ENCODE measurements at places on chromosomes 2 and 18.

GRCh38 chr2:85674417-85674816 is 6.4 kb upstream of the SFTPB start:
- no peak for DNase-seq

- no peak for DNase-seq
Observed at GRCh38 chr2:105768961-105769452, 24.3 kb downstream of the NCK2 start.

- DNase-seq, result no peak
Observed at GRCh38 chr2:191581003-191581402, 96.9 kb upstream of the NABP1 start.

DNA sequence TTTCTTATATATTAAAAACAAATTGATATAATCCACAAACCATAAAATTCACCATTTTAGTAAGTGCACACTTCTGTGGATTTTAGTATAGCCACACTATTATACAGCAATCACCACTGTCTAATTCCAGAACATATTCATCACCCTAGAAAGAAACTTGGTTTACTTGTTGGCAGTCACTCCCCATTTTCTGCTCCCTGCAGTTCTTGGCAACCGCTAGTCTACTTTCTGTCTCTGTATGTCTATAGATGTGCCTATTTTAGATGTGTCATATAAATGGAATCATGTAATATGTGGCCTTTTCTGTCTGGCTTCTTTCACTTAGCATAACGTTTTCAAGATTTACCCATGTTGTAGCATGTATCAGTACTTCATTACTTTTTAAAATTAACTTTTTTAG is 5.7 kb downstream of the CKAP2L start:
- no peak for DNase-seq

DNA sequence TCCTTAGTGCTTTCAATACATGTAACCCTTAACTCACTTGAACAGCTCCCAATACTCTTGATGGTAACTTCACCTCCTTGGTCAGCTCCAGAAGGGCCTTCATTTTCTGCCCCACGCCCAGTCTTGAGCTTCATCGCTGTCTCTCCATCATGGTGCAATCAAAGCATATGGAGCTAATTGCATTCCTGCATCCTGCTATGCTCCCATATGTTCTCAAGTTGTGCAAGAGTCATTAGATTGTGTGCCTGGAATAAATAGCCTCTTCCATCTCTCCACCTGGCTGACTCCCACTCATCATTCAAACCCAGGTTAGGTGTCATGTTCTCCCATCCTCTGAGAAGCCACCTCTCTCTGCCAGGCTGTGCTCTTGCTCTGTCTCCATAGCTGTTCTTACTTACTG is 364.5 kb upstream of the RGPD4 start:
- no peak for DNase-seq

DNA sequence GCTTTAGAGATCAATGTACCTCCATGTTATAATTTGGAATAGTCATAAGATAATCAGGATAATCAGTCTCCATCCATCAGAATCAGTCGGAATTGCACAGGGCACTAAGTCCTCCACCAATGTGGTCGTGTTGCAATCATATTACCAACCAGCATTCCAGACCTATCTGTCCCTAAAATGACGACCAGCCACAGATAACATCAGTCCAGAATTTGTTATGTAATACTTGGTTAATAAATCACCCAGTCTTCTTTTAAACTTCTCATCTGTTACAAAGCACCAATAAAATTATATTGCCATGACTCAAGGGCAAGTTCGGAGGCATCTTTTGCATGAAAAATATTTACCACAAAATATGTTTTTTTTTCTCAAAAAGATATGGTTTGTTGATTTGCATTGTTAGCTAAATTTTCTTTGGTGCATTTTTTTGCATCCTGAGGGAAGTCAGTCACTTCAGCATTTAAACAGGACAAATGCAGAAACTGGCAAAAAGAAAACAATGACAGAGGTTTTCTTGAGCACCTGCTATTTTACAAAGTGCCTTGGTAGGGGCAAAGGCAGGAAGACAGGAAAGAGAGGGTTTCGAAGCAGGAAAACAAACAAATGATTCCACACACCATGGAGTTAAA is 29.3 kb downstream of the PIEZO2 start:
- DNase-seq, result no peak

DNA sequence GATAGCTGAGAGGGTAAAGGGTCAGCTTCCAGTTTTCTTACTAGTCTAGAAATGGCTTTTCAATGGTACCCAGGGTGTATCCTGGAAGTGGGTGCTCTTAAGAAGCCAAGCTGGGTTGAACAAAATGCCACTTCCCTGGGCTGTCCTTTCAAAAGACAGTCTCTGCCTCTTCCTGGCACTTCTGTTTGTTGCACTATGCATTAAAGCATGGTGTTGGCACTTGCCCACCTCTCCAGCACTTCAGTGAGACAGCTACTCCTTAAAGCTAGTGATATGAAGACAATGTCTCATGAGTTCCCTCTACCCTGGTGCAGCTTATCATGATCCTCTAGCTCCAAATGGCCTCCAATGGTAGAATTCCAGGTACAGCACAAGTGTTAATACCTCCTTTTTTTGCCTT is 74.3 kb upstream of the IGFBP5 start:
- no peak for DNase-seq

DNA sequence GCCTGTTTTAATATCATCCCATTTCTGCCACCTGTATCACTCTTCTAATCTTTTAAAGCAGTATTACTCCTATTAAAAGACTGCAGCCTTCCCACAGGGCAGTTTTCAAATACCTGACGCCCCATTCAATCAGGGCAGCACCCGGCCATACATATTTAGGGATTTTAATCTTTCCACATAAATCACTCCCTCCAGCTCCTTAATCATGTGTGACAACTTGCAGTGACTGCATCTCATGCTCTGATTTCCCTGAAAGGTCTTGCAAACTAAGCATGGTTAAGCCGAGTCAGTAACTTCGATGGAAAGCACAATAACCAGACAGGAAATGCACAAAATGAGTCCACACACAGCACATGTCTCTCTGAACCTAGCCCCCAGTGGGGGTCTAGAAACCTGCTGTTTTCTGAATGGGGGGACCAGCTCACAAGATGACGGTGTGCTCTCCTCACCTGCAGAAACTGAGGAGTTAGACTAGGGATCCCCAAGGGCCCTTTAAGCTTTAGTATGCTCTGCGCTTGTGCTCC is 116.9 kb upstream of the CREB1 start:
- no peak for DNase-seq

GRCh38 chr2:239143858-239144712 is 256.7 kb downstream of the HDAC4 start:
- peak; percentile 21 for DNase-seq

DNA sequence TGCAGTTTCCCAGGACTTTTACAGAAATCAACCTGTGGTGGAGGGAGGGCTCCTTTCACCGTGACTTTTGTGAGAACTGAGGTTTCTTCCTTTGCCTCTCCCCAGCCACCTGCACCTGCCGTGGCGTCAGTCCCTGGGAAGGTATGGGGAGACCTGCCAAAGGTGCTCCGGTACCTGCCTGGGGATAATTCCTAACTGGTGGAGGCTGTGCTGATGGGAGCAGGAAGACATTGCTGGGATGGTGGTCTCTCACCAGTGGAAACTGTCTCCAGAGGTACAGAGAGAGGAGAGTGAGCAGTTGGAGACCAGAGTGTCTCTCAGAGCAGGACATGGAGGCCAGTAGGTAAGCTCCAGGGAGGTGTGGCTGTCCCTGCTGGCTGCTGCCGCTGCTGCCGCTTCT is 52.6 kb downstream of the CIB4 start:
- DNase-seq, result no peak

DNA sequence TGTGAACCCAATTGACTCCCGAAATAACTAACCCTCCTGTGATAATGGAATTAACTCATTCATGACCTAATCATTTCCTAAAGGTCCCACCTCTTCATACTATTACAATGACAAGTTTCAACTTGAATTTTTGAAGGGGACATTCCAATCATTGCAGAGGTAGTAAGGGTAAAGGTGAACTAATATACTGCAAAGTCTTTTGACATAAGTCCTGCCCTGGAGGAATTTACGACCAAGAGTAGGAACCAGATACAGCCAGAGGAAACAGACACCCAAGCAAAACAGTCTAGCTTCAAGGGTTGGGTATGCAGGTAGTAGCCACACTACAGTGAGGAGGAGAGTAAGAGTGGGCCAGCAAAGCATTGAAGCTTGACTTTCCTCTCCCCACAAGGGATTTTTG is 1.2 kb upstream of the SRBD1 start:
- DNase-seq, result no peak

DNA sequence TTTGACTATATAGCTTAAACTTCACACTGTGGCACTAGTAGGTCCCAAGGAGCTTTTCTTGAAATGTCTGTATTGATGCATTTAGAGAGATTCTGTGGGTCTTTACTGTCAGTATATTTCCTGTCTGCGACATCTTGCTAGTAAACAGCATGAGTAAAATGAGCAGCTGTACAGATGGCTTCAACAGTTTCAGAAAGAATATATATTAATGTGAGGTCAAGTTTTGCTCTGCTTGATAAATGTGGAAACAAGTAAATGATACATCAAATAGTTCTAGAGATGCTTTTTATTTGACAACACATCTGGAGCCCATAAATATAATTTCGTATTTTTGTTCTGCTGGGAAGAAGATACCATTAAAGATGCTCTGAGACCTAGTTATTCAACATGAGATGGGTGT is 310.9 kb upstream of the COL3A1 start:
- DNase-seq, result no peak

DNA sequence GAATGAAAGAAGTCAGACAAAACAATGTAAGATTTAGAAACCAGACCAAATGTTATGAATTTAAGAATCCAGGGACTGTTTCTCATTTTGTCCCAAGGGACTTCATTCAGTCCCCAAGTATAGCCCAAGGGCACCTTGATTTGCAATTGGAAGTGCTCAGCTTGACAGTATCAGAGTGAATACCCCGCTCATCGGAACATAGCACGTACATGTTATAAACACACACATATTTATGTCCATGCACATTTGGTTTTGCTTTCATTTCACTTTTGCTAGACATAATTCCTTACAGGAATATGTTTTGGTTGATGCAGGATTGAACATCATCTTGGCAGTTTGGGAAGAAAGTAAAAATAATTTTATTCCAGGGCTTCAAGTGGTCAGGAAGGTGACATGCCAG is 100.2 kb downstream of the PID1 start:
- DNase-seq, result no peak

DNA sequence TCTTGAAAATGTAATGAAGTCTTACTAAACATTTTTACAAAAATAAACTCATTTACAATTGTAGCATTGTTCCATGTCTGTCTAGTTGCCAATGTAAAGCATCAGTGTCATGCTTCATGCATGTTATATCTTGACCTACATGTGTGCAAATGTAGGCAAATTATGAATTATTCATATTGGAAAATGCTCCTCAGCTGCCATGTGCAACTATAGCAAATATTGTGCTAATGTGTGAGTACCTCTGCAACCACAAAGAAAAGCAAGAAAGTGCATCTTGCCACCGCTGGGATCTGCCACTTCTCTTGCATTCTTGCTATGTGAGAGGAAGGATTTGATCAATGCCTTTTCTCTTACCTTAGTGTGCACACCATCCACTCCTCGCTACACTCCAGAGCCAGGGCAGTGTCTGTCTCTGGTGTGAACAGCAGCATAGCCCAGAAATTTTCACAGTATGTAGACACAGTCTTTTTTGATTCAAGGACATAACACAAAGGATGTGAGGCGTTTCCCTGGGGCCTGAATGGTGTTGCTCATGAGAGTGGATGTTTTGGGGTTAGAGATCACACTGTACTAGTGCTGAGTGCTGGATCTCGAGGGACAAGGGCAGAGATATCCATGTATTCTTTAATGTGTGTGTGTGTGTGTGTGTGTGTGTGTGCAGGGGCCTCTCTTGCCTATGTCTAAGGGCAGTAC is 47.6 kb upstream of the HAAO start:
- DNase-seq, result no peak

- peak; percentile 14 for DNase-seq
Observed at GRCh38 chr18:36828157-36828629, 609 bp downstream of the TPGS2 start.

DNA sequence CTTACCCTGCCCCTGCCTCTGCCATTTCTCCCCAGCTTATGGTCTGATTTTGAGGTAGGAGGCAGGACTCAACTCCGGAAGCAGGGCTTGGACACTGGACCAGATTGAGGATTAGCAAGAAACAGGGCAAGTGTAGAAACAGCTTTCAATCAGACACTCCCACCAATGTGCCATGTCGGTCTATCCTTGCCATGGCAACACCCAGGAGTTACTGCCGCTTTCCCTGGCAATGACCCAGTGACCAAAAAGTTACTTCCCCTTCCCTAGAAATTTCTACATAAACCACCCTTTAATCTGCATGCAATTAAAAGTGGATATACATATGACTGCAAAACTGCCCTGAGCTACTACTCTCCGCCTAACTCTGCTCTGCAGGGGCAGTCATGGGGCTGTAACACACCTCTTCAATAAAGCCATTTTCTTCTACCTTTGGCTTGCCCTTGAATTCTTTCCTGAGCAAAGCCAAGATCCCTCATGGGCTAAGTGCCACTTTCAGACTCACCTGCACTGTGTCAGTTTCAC is 156.7 kb downstream of the LPIN1 start:
- no peak for DNase-seq

GRCh38 chr2:1482981-1483380 is 69.7 kb downstream of the TPO start:
- no peak for DNase-seq

- DNase-seq, result no peak
Observed at GRCh38 chr2:159783556-159783955, 14.5 kb downstream of the CD302 start.

DNA sequence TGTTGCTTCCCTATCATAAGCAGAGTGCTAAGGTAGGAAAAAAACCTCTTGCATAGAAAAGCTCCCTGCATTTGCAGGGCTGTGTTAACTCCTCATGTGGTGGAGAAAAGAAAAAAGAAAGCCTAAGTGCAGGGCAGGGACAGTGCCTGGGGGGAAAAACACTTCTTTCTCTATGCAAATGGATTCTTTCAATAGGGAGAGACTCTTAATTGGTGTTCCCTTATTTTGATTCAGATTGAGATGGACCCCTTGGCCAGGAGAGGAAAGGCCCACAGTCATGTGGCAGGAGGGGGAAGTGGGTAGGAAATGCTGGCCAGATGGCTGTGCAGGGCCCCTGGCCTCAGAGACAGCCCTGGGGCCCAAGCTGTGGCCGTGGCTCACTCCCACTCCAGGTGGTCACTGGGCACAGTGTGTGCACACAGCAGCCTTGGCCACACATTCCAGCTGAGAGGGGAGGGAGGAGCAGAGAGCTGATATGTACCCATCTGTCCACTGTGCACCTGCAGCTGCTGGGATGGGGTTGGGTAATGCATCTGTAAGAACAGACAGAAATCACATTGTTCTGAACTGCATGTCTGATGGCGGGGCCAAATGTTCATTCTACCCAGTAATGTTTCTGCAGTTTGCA is 410.4 kb downstream of the DSC3 start:
- no peak for DNase-seq

DNA sequence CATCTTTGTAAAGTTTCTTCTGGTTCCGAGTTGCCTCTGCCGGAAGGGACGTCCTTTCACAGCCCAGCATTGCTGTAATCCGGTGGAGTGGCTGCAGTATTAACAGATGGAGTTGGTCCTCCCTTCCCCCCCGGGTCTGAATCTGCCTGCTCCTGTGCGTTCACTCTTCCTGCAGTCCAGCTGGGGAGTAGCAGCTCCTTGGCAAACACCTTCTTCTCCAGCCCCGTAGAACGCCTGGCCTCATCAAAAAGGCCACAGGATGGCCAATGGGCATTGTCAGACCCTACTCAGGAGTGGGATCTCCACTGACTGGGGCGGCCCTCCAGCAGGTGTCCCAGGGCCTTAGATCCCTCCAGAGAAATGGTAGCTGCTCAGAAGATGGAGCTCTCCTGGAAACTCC is 234.0 kb downstream of the FAM210A start:
- DNase-seq, result no peak

Data from activated CD4-positive, alpha-beta T cell treated with anti-CD3 and anti-CD28 coated beads for 4 hours (primary cell).